ENCODE measurements at places on chromosomes 12 and 14. TPM values are rescaled to one million over a fixed set of nuclear protein-coding genes. Genes with fewer than 3 reads are reported as not detected.

The A2M gene
- 396 TPM for total RNA-seq

The TOMM20L gene
- total RNA-seq: not detected

The PYGL gene
- 50.0 TPM for total RNA-seq

The SCYL2 gene
- total RNA-seq: 37.5 TPM

The OR4E2 gene
- total RNA-seq: not detected

The TIMELESS gene
- total RNA-seq: 3.6 TPM

The MARS1 gene
- 101 TPM for total RNA-seq

The FOXN4 gene
- not detected for total RNA-seq

The MED6 gene
- 47.2 TPM for total RNA-seq

The ENDOU gene
- total RNA-seq: 0.42 TPM

The FSCB gene
- total RNA-seq: 0.42 TPM

The CLEC6A gene
- not detected for total RNA-seq

The VWF gene
- 245 TPM for total RNA-seq

- no peak for DNase-seq
Observed at GRCh38 chr12:40188558-40189320, 36.1 kb upstream of the LRRK2 start.

DNA sequence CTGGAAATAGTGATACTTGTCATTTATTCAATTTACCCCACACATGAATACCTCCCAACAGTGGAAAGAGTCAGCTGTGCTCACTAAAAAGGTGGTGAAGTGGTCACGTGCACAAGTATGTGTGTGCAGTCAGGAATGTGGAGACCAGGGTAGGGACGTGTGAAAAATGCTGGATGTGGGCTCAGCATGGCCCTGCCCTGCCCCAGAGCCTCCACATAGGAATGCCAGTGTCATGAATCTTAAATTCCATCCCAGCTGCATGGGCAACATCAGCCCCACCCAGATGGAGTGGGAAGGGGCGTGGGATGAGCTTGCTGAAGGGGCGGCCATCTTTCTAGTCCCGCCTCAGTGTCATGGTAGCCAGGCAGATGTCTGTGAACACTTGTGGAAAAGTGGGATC lies 87.7 kb downstream of the C12orf75 start:
- DNase-seq: no peak

DNA sequence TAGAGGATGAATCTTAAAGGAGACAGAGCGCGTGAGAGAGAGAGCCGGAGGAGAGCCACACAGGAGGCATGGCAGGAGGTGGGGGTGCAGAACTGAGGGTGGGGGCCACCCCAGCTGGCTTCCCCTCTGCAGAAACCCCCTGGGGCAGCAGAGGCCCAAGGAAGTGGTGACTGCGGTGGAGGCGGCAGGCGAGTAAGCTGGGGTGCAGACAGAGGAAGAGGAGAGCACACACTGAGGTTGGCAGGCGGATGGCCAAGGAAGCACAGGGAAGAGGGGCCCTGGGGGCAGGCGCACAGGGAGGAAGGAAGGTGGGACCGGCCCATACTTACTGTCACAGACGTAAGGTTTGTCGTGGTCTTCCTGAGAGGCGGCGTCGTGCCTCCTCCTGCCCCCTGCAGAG lies 179.8 kb downstream of the DPF3 start:
- no peak for DNase-seq

DNA sequence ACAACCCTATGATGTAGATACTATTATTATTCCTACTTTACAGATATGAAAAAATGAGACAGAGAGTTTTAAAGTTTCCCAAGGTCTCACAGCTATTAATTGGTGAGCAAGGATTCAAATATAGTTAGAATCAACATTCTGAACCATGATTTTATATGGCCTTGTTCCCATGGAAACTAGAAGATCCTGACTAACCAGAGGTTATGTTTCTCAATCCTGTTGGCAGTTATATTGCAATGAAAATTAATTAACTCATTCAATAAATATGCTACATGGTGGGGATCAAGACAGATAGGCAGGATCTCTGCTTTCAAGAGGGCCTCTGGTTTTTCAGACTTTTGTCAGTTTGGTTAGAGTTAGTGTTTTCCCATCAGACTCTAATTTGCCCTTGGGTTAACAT lies 9.3 kb upstream of the FUT8 start:
- no peak for DNase-seq

- DNase-seq: no peak
Observed at GRCh38 chr14:90034156-90034555, 27.6 kb upstream of the KCNK13 start.

- DNase-seq: peak; percentile 46
Observed at GRCh38 chr12:131827961-131828534, at the start of gene MMP17. TSS of gene MMP17 (plus strand) at chr12:131828393. CDS start at chr12:131828495, 102 bp downstream.

DNA sequence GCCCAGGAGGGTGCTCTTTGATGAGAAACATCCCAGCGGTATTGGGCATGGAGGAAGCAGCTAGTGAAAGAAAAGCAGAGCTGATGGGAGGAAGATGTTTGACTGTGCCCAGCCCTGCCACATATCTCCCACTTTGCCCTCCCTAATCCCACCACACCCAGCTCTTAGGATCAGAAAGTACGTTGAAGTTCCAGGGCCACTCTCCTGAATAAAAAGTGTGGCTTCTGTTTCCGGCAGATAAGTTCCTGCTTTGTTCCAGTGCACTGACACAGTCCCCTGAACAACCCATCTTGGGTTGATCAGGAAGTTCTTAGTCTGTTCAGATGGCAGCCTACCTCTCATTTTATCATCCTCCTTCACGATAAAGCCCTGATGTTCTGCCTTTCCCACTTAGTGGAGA lies 16.5 kb downstream of the TPCN1 start:
- no peak for DNase-seq

DNA sequence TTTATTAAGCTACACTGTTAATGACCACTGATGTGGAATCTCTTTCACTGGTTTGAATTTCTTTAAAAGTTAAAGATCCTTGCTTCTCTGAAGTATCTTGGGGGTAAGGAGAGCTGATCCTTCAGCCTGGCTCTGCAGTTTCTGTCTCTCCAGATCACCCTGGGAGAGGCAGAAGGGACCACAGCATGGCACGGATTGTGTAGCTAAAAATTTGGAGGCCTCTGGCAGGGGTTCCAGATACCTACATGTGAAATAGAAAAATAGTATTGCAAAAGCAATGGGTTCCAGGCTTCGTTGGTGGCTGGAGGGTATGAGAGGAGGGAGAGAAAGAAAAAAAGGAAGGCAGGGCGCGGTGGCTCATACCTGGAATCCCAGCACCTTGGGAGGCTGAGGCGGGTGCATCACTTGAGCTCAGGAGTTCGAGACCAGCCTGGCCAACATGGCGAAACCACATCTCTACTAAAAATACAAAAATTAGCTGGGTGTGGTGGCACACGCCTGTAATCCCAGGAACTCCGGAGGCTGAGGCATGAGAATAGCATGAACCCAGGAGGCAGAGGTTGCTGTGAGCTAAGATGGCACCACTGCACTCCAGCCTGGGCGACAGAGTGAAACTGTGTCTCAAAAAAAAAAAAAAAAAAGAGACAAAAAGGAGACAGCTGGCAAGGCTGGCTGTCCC lies 3.4 kb downstream of the CHST11 start:
- no peak for DNase-seq

GRCh38 chr12:29863665-29864064 lies 79.9 kb upstream of the TMTC1 start:
- DNase-seq: no peak

DNA sequence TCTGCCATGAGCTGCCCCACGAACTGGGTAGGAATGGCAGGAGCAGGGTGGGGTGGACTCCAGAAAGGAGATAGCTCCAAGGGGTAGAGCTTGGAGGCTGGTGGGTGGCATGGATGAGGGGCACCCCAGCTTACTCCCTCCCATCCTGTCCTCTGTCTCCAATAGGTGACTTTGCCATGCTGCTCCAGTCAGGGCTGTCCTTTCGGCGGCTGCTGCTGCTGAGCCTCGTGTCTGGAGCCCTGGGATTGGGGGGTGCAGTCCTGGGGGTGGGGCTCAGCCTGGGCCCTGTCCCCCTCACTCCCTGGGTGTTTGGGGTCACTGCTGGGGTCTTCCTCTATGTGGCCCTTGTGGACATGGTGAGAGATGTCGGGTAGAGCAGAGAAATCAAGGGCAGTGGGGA lies 7.1 kb downstream of the SLC39A5 start:
- DNase-seq: no peak

- DNase-seq: no peak
Observed at GRCh38 chr14:59435987-59436386, 29.2 kb downstream of the GPR135 start.

DNA sequence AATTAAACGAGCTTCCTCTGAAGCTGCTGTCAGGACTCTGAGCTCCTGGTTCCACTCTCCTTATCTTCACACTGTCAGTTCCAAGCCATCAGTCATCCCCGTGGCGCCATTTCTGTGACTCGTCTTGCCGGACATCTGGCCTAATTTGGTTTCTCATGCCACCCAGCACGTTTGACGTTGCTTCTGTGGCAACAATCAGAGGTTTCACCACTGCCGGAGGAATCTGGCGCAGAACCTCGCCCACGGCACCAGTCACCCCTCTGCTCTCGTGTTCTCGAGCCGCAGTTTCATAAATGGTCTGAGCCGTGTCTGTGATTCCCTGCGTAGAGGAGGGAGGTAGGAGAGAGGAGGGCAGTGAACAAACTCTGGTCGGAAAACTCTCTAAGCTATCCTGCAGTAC lies 29.7 kb downstream of the BDKRB1 start:
- no peak for DNase-seq

DNA sequence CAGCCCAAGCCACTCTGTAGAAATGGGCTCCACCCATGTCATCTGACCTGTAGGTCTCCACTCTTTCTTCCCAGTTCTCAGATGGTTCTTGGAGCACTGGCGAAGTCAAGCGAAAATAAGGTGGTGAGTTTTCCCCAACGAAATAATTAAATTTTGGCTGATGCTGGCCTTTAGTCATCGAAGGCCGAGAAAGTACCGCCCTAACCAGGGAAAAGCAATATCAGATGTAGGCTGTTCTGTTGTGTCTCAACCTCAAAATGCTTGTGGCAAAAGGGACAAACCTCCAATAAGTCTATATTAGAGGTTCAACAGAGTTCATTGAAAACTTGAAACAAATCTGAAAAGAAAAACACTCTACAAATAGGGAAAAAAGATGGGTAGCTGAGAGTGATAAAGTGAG lies 48.6 kb upstream of the BCAT1 start:
- no peak for DNase-seq

GRCh38 chr14:74217672-74218448 lies 21.4 kb upstream of the VSX2 start:
- peak; percentile 33 for DNase-seq

GRCh38 chr12:6981152-6982052 lies 10.7 kb downstream of the EMG1 start:
- DNase-seq: no peak

DNA sequence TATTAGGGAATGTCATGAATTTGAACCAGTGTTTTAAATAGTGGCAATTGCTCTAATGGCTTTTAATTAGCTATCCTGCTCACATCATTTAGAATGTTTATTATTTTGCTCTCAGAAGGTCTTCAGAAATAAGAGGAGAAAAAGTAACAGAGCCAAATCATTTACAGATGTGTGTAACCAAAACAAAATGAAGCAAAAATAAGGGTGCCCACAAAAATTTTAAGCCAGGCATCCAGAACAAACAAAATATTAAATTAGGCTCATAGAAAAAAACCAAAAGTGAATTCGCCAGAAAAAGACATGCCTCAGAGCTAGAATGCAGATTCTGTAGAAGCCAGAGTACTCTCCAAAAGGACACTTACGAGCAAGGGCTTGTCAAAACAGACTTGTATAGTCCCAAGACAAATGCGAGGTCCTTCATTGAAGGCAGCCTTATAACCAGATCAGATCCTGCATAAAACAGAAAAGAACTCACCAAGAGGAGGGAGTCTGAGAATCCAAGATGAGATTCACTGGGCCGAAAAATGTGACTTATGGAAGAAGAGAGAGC lies 20.2 kb upstream of the SERPINA1 start:
- no peak for DNase-seq

GRCh38 chr14:95150910-95151309 lies 6.4 kb downstream of the DICER1 start:
- no peak for DNase-seq

DNA sequence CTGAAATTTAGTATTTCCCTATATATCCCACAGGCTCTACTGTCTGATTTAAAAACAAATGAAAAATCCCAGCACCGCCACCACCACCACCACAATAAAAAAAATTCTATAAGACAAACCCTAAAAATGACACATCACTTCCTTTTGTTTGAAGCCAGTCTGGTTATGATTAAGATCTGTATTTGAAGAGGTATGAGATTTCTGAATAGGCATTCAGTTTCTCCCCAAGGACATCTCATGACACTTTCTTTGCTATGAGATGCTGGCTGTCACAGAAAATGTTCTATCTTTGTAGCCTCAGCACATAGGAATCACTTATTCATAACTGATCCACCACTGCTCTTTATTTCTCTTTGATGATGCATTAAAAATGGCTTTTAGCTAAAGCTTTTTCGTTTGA lies 1071.0 kb downstream of the SLC6A15 start:
- no peak for DNase-seq

GRCh38 chr14:77681196-77682157 lies 26.3 kb downstream of the ALKBH1 start:
- no peak for DNase-seq

GRCh38 chr12:63420206-63420644 lies 248.1 kb downstream of the DPY19L2 start:
- DNase-seq: no peak
